Fibroblast of skin of back (primary cell): ENCODE measurements at places on chromosomes 6 and 20.

GRCh38 chr6:62805431-62805830 lies 405.8 kb upstream of the FKBP1C start:
- no peak for DNase-seq

DNA sequence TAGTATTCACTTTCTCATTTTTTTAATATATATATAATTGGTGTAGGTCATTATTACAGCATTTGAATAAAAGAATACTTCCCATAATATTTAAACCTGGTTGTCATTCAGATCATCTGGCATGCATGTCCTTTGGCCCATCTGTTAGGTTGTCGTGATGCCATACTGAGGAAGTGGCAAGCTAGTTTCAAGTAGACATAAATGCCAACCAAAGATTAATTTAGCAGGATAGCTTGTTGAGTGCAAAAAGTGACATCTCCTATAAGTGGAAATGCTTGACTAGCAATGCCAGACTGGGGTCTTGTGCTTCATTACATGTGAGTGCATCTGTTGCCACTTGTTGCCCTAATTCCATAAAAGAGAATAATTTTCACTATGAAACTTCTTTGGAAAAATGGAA lies 1044.7 kb downstream of the GRIK2 start:
- DNase-seq = no peak

GRCh38 chr6:153023977-153024708 lies 21.6 kb upstream of the MTRF1L start:
- peak; percentile 60 for DNase-seq

GRCh38 chr6:154933181-154933827 lies 61.8 kb upstream of the TIAM2 start:
- DNase-seq = peak; percentile 79

- DNase-seq = peak; percentile 29
These were observed 324.2 kb downstream of the UBE3D start for GRCh38 chr6:82741325-82741995.

GRCh38 chr6:70684794-70685493 lies 17.3 kb downstream of the SMAP1 start:
- DNase-seq = no peak
